ENCODE measurements at places on chromosomes 11 and 22.

DNA sequence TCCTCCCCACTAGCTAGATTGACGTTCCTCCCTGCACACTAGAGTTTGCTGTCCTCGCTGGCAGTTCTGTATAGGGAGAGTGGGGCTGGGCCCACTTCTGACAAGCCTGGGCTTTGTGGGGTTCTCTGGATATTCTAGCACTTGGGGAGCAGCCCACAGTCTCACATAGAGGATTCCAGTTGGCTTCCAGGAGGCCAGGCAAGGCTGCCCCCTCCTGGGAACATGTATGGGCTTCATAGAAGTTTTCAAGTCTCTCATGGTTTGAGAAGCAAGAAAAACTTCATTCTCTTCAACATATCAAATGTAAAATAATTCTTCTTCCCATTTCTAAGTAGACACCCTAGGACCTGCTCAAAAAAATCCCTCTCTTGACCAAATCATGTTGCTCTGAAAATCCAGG is 87.5 kb downstream of the NAV2 start:
- DNase-seq: no peak

DNA sequence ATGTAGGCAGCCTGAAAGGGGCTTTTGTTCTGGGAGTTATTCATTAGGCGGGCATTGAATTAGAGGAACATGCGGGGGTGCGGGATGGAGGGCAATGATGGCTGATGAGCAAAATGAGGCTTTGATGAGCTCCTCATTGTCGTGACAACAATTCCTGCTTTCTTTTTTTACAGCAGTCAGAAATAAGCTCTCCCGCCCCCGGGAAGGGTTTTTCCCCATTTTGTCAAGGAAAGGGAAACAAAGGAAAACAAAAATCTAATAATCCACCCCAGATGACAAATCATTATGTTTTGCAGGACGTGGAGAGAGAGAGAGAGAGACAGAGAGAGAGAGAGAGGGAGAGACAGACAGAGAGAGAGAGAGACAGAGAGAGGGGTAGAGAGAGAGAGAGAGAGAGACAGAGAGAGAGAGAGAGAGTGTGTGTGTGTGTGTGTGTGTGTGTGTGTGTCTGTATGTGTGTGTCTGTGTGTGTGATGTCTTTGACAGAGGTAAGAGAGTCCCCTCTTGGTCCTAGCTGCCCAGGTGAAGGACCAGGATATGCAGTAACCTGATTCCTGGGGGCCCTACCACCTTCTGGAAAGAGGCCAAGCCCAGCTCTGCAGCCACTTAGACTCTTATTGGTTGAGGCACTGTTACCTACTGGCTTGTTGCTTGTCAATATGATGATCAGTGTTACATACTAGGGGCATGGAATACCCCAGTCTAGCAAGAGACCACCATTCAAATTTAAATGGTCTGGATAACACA is 46.7 kb upstream of the PARVA start:
- no peak for DNase-seq

- peak; percentile 63 for DNase-seq
Measured at GRCh38 chr11:78715639-78716311, 141.1 kb upstream of the NARS2 start.

GRCh38 chr22:48811885-48812284 is 1015.8 kb downstream of the BRD1 start:
- DNase-seq: no peak

- no peak for DNase-seq
Measured at GRCh38 chr11:34330653-34331052, 27.2 kb downstream of the ABTB2 start.

GRCh38 chr11:1822648-1823375 is 12.0 kb upstream of the SYT8 start:
- DNase-seq: no peak

- peak; percentile 52 for DNase-seq
Measured at GRCh38 chr11:14644226-14645014, 816 bp downstream of the PDE3B start.

DNA sequence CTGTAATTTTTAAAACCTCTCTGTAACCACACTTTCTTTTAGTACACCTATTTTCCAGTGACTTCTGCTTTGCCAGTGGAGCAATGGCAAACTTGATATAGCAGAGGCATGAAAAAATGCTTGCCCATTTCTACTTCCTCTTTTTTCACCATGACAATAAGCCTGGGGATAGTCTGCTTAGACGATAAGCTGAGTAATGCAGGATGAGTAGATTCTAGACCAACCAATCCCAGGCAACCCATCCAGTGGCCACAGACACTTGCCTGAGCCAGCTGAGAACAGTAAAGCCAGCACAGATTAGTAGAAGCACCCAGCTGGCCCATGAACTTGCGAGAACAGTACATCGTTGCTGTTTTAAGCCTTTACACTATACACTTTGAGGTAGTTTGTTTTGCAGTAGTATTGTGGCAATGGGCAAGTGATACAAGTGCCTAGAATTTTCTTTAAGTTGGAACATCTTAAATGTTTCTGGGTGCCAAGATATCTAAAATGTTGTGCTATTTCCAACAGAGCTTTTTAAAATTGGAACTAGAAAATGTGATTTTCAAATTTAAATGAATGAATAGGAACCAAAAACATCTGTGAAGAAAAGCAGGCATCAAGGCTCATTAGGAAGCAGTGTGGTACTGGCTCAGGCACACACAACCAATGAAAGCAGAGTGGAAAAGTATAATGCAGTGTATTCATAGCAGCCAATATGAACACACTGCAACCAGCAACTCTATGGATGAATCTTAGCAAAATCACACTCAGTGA is 37.7 kb downstream of the DDI1 start:
- DNase-seq: no peak

GRCh38 chr22:39013942-39014722 is at the start of gene APOBEC3C:
APOBEC3C (plus strand) TSS chr22:39014257; CDS start chr22:39014363, 106 bp downstream.
- peak; percentile 82 for DNase-seq

GRCh38 chr22:22025320-22026156 is 43.0 kb upstream of the TOP3B start:
- no peak for DNase-seq

DNA sequence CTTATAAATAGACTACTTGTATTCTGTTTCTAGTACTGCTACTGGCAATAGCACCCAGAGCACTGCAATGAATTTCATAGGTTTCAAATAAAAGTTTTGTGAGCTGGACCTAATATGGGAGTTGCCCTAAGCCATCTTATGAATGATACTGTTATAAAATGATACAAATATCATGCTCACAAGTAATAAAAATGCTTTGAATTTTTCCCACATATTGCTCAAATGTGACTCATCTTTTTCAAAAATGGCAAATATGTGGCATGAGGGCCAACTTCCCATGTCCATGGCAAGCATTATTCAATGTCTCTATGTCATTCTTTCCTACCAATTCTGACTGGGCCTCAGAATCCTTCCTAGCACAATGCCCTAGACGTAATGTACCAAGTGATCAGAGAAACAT is 137.6 kb downstream of the TRPC6 start:
- no peak for DNase-seq

DNA sequence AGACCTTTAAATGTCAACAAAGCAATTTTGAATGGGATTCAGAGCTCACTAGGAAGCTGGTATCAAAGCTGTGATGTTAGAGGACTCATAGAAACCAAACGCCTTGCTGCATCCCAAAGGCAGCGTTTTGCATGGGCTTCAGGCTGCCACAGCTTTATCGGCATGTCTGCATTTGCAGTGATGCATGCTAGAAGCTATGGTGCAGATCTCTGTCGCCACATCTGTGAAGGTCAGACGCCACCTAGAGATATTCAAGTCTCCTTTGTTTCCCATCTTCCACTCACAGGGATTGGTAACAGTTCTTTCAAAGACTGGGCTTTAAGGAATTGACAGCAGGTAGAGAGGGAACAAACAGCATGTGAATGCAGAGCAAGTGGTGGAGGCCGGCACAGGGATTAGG is 47.8 kb downstream of the NTM start:
- no peak for DNase-seq

GRCh38 chr11:106001304-106002012 is 20.6 kb downstream of the MSANTD4 start:
- DNase-seq: no peak

- no peak for DNase-seq
Measured at GRCh38 chr22:23292453-23293350, 112.4 kb downstream of the BCR start.

DNA sequence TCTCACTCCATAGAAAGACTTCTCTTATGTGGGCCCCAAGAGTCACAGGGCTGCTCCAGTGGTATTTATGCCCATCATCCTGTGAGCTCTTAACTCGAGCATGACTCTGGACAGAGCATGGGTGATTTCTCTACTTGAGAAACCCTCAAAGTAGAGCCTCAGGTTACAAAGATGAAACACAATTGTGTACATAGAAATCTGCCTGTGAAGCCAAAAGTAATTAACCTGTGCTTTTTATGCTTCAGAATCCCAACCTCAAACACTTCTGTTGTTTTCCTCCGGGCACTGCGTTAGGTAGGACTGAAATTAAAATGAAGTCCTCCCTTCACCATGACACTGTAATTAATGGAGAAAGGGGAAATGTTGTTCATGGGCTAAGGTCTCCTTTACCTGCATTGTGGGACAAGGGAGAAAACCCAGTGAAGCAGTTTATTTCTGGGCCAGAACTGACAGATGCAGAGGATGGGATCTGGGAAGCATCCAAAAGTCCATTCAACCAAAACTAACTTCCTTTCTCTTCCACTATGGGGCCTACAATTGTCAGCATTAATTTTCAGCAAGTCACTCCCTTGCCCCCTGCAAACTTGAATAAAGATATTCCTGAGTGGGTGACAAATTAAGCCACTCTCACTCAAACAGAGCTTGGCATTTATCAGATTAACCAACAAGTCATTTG is 24.1 kb upstream of the POU2AF1 start:
- DNase-seq: no peak

GRCh38 chr11:126736682-126737572 is 263.6 kb downstream of the KIRREL3 start:
- no peak for DNase-seq

DNA sequence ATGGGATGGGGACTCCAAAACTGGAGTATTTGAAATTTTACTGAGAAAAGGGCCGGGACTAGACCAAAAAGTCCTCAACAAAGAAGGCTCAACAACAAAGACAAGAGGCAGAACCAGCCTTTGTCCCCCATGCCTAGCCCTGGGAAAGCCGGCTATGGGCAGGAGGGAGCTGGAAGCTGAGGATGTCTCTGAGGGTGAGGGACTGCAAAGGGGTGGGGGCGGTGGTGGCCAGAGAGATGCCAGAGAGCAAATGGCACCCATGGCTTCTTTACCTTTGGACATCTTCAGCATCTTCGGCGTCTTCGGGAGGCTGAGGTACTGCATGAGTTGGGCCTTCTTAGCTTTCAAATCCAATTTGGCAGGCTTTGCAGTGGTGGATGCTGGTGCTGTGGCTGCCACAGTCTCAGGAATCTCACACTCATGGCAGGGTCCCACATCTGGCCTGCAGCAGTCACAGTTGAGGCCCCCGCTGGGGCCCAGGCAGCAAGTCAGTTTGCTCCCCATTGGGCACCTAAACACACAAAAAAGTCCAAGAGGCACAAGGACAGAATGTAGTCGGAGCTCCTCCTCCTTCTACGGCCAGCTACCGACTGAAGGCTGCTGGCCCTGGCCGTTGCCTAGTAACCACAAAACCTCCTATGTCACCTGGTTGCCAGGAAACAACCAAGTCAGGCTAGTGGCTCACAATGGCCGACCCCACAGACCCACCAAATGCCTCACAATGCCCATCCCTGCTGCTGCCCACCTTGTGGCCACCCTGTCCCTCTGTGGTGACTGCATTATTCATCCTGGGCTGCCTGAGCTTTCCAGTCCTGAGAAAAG is at the start of gene C22orf42:
Gene C22orf42 (minus strand): TSS at position 592 of the 822 bp plus-strand sequence. CDS start 88 bp downstream, at position 504.
- no peak for DNase-seq

DNA sequence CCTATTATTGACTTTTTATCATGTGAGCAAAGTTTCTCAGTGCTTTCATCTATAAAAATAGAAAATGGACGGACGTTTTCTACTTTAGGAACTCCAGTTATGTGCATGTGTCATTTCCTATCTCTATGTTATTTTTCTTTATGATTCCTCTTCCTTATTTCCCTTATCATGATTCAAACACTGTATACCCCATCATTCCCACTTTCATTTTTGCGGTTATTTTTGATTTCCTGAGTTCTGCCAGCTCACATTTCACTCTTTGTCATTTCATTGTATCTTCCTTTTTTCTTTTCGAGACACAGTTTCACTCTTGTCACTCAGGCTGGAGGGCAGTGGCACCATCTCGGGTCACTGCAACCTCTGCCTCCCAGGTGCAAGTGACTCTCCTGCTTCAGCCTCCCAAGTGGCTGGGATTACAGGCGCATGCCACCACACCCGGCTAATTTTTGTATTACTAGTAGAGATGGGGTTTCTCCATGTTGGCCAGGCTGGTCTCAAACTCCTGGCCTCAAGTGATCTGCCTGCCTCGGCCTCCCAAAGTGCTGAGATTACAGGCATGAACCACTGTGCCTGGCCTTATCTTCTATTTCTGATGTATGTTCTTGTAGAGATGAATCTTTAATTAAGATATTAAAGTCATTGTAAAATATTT is 21.5 kb downstream of the C11orf58 start:
- peak; percentile 19 for DNase-seq

DNA sequence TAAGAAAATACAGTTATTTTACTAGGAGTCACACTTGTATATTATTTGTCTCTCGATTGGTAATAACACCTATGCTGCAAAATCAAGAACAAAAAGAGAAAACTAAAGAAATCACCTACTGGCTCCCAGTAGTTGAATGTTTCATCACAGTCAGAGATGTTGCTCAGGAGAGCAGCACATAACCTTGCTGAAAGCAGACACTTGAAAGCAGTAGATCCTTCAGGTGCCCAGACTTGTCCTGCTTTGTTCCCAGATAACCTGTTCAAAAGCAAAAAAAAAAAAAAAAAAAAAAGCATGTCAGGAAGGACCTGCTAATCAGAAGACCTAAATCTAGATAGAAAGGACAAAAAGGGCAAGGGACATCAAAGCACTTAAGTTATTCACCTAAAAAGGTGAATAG is 1.3 kb downstream of the ALG9 start:
- no peak for DNase-seq

GRCh38 chr11:134670247-134670782 is 258.3 kb upstream of the B3GAT1 start:
- DNase-seq: no peak

DNA sequence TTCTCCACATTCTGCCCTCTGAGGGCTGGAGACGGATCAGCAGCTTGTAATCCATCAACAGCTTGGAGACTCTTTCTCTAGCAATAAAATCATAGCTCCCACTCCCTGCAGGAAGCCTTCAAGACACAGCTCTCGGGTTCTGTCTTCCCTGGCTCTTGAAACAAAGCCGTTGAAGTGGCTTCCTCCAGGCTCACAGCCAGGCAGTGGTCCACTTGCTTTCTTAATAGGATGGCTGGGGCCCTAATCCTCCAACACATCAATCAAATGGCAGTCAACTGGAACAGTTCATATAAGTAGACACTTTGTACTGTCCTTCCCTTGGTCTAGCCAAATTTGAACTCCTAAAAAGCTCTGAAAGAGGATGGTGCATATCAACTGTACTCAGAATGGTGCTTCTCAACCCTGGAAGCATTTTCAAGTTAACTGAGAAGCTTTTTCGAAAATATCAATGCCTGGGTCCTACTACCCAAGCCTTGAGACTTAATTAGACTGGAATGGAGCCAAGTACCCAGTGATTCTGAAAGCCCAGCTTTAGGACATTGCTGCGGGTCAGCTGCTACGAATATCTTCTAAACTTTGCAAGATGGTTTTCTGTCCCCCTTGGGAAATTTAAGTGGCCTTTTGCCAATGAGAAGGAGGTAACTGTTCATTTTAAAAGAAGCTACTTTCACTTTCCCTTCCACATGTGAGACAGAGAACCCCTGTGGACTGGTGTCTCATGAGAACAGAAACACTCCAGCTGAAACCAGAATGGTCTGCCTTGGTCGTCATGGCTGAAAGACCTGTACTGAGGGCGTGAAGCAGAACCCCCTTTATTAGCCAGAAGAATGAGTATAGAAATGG is 74.7 kb downstream of the SC5D start:
- DNase-seq: peak; percentile 3

GRCh38 chr11:108223348-108224149 is 682 bp downstream of the ATM start:
- peak; percentile 43 for DNase-seq

All from activated CD4-positive, alpha-beta T cell treated with anti-CD3 and anti-CD28 coated beads, Interleukin-2, amount 50 U/mL, for 48 hours (primary cell).